Activated CD4-positive, alpha-beta memory T cell treated with anti-CD3 and anti-CD28 coated beads for 36 hours (primary cell): ENCODE measurements at places on chromosomes 12 and 14. TPM values are rescaled to one million over a fixed set of nuclear protein-coding genes. Genes with fewer than 3 reads are reported as not detected.
A peak's percentile ranks its signal among the peaks of the same experiment; 100 is the strongest.

RD3L gene
- not detected for total RNA-seq

SCN8A gene
- 0.64 TPM for total RNA-seq

DNA sequence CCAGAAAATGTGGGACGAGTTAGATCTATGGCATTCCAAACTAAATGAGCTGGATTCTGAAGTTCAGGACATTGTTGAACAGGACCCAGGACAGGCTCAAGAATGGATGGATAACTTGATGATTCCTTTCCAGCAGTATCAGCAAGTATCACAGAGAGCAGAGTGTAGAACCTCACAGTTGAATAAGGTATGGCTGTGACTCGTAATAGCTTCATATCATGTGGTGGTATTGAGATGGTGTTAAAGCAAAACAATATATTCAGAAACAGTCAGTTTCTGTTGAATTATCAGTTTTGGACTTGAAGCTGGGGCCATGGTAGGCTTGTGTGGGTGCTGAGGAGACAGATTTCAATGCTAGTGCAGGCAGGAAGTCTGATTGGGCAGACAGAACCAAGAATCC lies 213.7 kb downstream of the ESR2 start:
- DNase-seq = no peak

DNA sequence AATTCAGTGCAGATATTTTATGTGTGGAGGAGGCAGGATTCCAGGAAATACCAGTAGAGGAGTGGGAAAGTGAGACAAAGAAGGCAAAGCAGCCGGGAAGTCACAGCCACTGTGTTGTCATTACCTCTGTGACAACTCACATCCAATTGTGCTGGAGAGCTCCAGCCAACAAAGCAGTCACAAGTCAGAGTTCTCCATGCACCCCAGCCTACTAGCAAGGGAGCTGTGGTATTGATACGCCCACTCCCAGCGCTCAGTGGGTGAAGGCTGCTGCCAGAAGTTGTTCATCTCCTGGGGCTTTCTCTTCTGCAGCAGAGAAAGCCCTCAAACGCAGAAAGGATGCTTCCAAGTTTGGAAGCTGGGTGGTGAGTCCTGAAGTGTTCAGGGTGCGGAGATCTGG lies 93.9 kb downstream of the DICER1 start:
- no peak for DNase-seq

DNA sequence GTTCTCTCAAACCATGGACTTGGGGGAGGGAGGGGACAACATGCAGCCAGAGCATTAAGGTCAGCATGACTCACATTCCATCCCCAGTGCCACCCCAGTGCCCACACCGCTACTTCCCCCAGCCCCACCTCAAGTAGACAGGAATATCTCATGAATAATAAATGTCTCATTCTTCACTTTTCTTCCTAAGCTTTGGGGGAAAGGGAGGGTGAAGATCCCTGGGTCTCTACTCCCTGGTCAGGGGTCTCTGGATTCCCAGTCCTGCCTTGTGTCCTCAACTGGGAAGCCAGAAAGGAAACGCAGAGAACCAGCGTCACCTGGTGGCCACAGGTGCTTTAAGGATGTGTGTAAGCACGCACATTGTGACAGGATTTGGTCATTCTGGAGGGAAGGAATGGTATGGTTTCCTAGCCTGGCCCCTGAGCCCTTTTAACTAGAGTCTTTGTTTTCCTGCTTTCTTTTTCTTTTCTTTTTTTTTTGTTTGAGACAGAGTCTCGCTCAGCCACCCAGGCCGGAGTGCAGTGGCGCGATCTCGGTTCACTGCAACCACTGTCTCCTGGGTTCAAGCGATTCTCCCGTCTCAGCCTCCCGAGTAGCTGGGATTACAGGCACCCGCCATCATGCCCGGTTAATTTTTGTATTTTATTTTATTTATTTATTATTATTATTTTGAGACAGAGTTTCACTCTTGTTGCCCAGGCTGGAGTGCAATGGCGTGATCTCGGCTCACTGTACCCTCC lies 3.4 kb downstream of the GPR84 start:
- DNase-seq = peak; percentile 80
